ENCODE measurements at places on chromosomes 7 and 10.
A peak's percentile ranks its signal among the peaks of the same experiment; 100 is the strongest.

DNA sequence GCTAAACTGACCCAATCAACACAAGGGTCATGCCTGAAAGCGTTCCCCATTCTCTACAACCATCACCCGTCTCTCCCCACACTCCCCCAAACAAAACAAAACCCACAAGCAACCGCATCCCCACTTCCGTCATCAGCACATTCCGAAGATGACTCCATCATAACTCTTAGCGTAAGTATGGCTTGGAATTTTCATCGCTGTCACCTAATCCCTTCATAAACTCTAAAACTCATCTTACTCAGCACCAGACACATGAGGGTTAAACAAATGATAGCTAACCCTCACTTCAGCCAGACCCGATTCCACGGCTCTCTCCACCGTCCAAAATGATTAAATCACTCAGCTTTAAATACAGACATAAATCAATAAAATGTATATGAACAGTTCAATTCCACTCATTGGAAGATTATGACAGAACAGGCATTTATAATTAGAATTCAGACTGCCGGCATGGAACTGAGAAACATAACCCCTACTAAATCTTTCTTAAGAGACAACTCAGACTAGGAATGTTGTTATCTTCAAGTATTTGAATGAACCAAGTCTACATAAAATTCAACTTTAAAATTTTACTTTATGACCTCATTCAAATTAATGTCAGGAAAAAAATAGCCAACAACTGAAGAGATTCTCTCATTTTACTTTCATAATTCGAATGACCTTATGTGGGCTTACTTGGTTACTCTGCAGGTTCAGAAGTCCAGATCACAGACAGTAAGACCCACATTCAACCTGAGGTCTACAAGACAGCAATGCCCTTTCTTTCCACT, 215.9 kb downstream of the PARD3 start:
- no peak for DNase-seq

GRCh38 chr10:85601526-85601925, 765.1 kb downstream of the GRID1 start:
- DNase-seq: no peak

DNA sequence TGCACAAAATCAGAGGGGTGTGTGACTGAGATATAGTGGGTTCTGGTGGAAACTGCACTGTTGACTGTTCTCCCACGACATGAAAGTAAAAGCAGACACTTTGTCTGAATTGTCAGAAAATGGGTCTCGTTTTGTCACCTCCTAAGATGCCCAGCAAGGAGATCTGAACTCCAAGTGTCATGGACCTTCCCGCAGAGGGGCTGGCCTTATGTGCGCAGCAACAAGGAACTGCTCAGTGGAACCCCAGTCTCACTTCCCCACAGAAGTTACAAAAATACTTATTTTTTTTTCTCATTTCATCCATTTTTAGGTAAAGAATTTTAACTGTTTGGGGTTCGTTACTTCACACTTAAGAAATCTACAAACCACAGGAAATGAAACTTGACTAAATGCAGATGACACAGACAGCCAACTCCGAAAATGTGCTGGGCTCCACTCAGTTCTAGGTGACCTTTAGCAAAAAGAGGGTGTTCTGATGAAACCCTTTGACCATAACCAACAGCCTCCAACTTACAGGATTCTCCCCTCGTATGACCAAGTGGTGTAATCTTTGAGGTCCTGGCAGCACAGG, 115.0 kb downstream of the FAM107B start:
- peak; percentile 6 for DNase-seq

DNA sequence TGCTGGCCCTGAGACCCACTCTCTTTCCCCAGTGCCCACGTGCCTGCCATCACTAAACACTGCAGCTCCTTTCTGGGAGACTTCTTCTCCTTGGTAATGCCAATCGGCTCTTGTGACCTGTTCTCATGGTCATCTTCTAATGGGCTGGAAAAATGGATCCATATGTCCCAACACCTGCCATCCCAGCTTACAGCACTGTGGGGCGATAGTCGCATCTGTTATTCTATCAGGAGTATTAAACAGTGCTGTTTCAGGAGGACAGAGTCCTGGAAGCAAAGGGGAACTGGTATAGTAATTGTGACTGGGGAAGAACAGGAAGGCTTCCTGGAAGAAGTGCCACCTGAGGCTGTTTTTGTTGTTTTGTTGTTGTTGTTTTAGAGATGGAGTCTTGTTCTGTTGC, 411.2 kb downstream of the GLRX3 start:
- no peak for DNase-seq

GRCh38 chr10:113454341-113455061, 98.4 kb upstream of the HABP2 start:
- DNase-seq: no peak

DNA sequence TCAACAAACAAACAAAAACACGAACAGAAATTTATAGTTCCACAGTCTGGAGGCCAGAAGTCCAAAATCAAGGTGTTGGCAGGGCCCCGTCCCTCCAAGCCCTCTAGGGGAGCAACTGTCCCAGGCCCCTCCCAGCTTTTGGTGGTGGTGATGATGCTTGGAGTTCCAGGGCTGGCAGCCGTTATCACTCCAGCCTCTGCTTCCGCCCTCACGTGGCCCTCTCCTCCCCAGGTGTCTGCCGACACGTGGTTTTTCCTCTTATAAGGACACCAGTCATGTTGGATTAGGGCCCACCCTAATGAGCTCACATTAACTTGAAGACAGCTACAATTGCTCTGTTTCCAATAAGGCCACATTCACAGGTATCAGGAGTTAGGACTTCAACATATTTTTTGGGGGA, 49.7 kb downstream of the MICALL2 start:
- no peak for DNase-seq

GRCh38 chr10:95275726-95276366, 15.0 kb downstream of the PDLIM1 start:
- no peak for DNase-seq

GRCh38 chr10:78441010-78441409, 407.3 kb downstream of the RPS24 start:
- DNase-seq: no peak

DNA sequence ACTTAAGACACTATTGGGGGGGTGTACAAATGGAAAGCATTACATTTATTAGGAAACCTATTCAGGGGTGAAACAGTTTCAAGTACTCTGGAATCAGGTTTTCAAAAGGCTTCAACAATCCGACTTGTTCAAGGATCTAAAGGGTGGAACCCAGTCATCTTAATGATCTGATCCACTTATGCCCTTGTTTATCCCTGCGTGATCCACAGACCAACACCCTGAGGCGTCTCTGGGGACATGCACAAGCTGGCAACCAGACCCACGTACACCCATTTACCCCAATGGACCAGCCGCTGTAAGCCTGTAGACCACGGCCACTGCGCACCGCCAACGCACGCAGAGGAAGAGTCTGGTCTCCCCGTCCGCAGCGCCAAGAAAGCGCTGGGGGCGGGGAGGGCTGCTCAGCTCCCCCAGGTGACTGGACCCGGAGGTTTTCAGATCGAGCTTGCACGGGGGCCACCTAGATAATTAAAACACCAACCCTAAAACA, 13.4 kb downstream of the HNRNPF start:
- DNase-seq: no peak

- DNase-seq: no peak
These were observed 6.6 kb upstream of the PDLIM1 start for GRCh38 chr10:95297402-95297801.

DNA sequence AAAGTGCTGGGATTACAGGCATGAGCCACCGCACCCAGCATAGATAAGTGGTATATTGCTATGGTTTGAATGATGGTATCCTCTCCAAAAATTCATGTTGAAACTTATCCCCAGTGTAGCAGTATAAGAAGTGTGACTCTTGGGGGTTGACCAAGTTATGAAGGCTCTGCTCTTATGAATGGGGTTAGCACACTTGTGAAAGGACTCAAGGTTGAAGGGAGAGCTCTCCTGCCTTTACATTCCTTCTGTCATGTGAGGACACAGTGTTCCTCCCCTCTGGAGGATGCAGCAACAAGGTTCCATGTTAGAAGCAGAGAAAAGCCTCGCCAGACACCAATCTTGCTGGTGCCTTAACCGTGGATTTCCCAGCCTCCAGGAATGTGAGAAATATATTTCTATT, 58.0 kb downstream of the ADK start:
- DNase-seq: no peak

GRCh38 chr10:123390332-123390731, 236.1 kb downstream of the BUB3 start:
- no peak for DNase-seq

DNA sequence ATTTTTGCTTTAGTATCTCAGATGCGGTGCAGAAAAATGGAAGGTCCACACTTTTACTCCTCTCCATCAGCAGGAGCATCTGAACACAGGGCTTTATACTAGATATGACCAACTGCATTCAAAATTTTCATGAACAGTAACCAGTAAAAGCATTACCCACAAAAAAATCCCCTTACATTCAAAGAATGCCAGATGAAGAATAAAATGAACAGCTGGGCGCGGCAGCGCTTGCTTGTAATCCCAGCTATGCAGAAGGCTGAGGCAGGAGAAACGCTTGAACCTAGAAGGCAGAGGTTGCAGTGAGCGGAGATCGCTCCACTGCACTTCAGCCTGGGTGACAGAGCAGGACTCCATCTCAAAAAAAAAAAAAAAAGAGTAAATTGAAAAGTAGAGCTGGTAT, 3.1 kb downstream of the SAR1A start:
- DNase-seq: no peak

GRCh38 chr7:149150981-149151380, 3.7 kb downstream of the ZNF398 start:
- DNase-seq: no peak

DNA sequence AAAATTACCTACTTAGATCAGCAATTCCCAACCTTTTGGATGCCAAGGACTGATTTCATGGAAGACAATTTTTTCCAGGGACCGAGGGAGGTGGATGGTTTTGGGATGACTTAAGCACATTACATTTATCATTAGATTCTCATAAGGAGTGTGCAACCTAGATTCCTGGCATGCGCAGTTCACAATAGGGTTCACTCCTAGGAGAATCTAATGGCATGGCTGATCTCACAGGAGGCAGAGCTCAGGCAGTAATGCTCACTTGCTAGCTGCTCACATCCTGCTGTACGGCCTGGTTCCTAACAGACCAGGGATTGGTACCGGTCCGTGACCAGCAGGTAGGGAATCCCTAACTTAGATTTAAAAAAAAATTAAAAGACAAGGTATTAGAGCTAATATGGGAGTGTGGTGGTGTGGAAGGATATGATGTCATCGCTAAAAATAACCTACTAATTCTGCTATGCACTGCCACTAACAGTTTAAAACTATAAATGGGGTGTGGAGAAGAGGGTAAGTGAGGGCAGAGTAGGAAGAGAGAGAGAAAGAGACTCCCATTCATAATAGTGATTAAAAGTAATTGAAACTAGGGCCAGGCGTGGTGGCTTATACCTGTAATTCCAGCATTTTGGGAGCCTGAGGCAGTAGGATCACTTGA, 282.7 kb downstream of the BAMBI start:
- no peak for DNase-seq

DNA sequence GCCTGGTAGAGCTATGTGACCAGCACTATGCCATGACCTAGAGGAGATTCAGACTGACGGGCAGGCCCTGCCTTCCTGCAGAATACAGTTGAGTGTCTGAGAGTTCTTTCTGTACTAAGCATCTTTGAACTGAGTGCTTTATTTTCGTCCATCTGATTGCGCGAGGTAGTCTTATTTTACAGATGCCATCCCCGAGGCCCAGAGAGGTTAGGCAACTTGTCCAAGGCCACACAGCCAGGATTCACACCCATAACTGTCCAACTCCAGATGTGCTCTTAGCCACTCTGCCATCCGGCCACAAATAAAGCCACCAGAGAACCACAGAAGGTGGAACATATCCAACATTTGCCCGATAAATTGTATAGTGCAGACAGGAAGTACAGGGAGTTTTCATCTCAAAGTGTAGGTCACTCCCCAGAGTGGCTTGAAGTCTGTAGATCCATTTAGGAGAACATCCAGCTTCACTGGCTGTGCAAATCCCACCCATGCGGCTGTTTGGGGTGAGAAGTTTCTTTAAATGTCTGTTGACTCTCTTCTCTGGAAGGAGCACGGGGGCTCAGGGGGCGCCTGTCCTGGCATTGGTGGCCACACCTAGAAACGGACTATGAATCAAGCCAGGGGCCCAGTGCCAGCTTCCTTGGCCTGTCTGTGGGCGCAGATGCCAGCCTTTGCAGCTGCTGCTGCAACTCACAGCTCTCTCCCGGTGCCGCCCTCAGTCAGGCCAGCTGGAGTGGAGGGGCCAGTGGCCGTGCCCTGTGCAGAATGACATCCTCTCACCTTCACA, 11.1 kb downstream of the CHST3 start:
- DNase-seq: no peak

GRCh38 chr10:56082169-56082568, 278.9 kb downstream of the ZWINT start:
- no peak for DNase-seq

GRCh38 chr7:42854571-42855118, 57.2 kb downstream of the C7orf25 start:
- no peak for DNase-seq
